ENCODE measurements at places on chromosomes 12 and 14.
A peak's percentile ranks its signal among the peaks of the same experiment; 100 is the strongest.

GRCh38 chr12:47557386-47557785 is 148.4 kb downstream of the RPAP3 start:
- no peak for DNase-seq

GRCh38 chr14:51883232-51883631 is 22.8 kb downstream of the GNG2 start:
- DNase-seq, result no peak

DNA sequence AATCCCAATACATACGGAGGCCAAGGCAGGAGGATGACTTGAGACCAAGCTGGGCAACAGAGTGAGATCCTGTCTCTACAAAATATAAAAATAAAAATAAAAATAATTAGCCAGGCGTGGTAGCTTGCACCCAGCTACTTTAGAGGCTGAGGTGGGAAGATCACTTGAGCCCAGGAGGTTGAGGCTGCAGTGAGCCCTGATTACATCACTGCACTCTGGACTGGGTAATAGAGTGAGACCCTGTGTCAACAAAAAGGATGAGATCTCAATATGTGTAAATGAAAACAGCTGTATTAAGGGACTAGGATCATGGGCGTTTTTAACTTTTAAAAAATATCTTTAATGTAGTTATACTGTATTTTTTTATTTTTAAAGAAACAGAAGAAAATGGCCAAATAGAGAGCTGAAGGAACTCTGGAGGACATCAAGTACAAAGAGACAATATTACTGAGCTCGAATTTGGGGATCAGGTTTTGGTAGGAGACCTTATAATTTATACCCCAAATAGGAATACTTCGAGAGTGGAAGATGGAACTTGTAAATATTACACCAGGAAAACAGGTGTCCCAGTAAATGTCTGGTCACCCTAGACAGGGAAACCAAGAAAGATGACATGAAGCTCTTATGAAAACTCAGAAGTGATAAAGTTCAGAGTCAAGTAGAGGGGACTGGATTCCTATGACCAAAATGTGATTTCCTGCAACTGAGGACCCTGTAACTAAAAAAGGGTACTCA is 13.1 kb downstream of the BATF start:
- DNase-seq, result no peak

GRCh38 chr14:65346895-65347294 is 65.6 kb upstream of the FUT8 start:
- DNase-seq, result no peak

GRCh38 chr12:42180990-42181596 is 36.4 kb upstream of the GXYLT1 start:
- peak; percentile 24 for DNase-seq
